Urothelium cell line (cell line): ENCODE measurements at places on chromosomes 4 and X.

- no peak for DNase-seq
Observed at GRCh38 chrX:2550328-2551020, 49.7 kb upstream of the DHRSX start.

DNA sequence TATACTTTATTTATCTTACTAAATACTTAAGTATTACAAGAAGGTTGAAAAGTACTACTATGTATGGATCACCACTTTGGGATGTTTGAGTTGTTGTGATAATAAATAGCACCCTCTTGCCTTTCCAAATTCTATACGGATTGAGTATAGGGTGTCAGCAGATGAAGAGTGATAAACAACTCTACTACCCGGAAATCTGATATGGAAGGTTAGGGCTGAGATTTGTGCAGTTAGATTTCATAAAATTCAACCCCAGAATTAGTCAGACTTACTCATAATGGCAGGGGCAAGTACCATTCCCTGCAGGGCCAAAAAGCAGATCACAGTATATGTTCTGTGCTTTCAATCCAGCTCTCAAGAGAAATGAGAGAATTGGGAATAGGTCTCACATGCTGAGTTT is 1008.9 kb upstream of the PCDH7 start:
- no peak for DNase-seq

GRCh38 chr4:24657768-24658617 is 73.6 kb upstream of the DHX15 start:
- DNase-seq = peak; percentile 70

DNA sequence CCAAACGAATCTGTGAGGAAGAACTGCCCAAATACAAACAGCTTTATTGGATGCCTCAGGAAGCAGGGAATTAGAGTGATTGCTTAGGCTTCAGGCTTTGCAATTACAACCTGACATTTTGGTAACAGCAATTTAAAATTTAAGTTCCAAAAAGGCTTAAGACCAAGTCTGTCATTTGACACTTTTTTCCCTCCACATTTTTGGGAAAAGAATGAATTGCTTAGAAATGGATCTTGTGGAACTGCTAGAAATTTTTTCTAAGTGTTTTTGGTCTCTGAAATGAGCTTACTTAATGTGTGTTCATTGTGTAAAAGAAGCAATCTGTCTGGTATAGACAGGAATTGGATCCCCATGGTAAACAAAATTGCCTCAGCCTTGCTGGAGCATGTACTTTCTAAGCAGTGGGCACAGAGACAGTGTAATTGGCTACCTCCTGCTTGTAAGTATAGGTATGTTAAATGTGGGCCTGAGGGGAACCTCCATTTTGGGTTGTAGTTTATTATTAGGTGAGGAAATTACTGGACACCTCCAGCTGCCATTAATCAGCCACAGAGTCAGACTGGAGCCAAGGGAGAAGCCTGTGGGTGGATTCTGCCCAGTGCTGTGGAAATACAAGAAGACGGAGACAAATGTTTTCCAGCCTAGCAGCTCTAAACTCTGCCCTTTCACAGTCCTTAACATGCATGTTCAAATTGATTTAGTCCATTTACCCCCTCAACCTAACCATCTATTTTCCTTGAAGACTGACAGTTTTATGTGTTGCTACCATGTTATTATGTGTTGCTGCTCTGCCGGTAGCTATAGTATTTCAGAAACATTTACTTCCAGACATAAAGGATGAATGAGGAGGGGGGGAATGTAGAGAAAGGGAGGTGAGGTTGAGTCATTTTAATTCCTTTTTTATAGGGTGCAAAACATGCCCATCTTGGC is 473.0 kb downstream of the SPRY1 start:
- no peak for DNase-seq

DNA sequence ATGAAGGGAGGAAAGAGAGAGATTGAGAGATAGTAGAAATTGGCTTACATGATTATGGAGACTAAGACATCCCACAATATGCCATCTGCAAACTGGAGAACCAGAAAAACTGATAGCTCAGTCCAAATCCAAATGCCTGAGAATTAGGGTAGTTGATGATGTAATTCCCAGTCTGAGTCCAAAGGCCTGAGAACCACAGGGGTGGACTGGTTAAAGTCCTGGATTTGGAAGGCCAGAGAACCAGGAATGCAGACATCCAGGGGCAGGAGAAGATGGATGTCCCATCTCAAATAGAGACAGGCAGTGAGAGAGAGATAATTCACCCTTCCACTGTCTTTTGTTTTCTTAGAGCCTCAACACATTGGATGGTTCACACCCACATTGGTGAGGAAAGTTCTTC is 345.7 kb upstream of the SPANXN4 start:
- DNase-seq = no peak

DNA sequence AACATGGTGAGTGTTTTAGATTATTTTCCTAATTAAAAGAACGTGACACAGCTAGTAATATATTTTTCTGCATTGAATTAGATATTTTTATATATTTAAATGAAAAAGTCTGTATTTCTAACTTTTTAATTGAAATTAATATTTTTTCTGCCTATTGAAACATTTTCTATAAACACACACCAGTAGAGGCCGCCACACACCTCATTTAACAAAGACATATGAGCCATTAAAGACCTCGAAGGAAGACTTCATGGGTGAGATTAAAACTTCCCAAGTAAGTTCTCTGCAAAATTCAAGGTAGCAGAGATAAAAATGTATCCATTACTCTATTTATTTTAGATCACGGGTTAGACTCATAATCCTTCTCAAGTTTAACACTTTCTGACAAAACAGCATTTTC is 8.3 kb downstream of the SLITRK2 start:
- no peak for DNase-seq

- no peak for DNase-seq
Observed at GRCh38 chrX:40094900-40095582, 2.7 kb downstream of the BCOR start.

DNA sequence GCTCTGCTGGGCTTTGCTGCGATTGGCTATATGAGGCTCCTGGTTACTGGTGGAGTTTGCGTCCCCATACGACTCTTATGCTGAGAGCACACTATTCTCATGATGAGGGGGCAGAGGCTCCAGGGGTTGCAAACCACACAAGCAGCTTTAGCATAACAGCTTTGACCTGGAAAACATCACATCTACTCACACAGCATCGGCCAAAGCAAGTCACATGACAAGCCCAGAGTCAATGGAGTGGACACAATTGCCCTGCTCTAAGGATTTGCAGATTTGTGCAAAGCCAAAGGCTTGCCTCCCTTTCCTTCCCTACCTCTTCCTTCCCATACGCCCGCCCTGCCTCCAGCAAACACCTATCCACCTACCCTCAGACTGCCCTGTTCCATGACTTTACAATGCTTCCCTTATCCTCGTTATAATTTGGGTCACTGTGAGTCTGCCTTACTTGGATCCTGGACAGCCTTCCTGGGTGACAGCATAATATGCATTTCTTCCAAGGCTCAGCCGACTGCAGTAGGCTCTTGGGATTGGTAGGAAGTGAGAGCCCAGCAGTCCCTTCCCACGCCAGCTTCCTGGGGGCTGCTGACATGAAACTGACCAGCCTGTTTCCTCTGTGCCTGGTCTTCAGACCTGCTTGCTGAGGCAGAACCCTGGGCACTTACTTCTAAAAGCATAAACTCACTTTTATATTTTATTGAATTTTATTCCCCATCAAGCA is 208.2 kb upstream of the PSAPL1 start:
- DNase-seq = no peak

- DNase-seq = no peak
Observed at GRCh38 chrX:106000203-106000602, 38.3 kb downstream of the SERPINA7 start.

- DNase-seq = no peak
Observed at GRCh38 chr4:77669946-77670590, 64.4 kb downstream of the CXCL13 start.

DNA sequence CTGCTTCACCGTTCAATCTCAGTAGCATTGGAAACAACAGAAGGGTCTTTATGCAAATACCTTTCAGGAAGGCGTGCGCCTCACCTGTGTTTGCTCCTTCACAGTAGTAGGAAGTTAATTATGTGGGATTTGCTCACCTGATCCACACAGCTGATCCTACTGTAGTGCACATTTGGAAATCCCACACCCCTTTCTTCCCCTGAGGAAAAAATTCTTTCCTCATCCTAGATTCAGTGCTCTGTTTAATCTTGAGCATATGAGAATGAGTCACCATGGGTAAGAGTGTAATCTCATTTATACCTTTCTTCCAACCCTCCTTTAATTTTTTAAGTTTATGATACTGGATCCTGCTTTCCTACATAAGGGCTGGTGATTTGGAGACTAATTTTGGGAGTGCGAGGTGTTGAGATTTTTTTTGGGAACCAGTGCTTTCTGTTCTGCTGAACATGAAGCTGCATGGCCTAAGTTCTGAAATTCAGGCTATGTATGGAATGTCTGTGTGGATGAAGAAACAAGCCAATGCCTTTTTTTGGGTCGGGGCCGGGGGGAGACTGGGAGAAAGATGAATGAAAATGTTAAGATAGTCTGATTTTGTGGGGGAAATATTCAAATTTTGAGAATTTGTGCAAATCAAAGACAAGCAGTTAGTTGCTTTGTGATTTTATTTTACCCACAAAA is 19.0 kb downstream of the GAB1 start:
- DNase-seq = no peak

- DNase-seq = no peak
Observed at GRCh38 chr4:139645458-139645857, 20.2 kb upstream of the MGST2 start.

DNA sequence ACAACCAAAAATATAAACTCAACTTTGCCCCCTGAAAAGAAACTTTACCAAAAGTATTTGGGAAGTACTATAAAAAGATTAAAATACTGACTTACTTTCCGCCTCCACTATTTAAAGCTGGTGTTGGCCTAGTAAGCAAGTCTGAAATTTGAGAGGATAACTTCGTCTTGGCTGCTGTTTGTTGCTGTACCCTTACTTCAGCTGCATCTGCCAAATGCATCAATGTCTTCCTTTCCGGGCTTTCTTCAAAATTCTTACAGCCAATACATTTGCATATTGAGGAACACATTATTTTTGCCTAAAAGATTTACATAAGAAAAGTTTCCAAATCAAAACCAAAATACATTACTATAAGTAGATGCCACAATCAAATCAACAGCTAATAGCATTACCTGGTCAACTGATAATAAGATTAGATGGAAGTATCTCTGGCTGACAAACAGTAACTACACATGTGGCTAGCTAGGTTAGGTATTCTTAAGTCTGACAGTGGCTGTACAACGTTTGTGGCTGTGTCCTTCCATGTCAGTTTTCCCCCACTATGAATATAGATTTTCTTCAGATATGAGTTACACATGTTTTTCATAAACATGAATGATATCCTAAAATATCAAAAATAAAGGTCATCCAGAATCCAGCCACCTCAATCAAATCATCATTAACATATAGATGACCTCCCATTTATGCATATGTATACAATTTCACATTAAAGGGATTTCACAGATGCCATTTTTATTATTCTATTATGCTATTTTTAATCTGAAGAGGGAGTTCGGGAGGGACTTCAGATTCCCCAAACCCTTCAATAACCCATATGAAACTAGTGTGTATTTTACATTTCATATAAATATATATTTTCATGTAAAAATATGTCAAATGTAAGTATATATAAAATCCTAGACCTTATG is 30.6 kb downstream of the THAP9 start:
- DNase-seq = no peak

DNA sequence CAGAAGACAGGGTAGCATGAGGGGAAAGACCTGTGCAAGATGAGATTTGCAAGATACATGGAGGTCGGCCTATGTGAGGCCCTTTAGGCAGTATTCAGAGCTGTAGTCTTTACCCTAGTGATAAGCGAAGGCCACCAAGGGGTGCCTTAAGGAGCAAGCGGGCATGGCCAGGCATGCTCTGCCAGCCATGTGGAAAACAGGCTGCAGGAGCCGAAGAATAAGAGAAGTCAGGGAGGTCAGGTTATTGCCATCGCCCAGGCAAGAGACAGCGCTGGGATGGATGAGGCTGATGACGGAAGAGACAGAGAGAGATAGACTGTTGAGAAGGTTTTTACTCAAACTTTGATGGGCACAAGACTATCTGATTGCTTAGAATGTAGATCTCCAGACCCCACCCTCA is 7.0 kb upstream of the FATE1 start:
- DNase-seq = no peak

DNA sequence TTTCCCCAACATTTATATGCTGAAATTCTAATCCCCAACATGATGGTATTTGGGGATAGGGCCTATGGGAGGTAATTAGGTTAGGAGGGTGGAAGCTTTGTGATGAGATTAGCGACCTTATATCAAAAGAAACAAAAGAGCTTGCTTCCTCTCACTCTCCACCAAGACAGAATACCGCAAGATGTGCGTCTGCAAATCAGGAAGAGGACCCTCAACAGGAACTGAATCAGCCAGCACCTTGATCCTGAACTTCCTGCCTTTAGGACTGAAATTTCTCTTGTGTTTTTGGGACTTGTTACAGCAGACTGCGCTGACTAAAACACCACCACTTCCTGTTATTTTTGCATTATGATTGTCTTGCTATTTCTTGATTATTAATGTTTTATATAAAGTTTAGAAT is 1889.4 kb downstream of the C4orf33 start:
- no peak for DNase-seq

GRCh38 chrX:15686818-15687685 is 22.4 kb upstream of the CLTRN start:
- peak; percentile 11 for DNase-seq

GRCh38 chr4:113840861-113841260 is 79.3 kb upstream of the CAMK2D start:
- no peak for DNase-seq
